ENCODE measurements at places on chromosomes 7 and 10. TPM values are rescaled to one million over a fixed set of nuclear protein-coding genes. Genes with fewer than 3 reads are reported as not detected.

DNA sequence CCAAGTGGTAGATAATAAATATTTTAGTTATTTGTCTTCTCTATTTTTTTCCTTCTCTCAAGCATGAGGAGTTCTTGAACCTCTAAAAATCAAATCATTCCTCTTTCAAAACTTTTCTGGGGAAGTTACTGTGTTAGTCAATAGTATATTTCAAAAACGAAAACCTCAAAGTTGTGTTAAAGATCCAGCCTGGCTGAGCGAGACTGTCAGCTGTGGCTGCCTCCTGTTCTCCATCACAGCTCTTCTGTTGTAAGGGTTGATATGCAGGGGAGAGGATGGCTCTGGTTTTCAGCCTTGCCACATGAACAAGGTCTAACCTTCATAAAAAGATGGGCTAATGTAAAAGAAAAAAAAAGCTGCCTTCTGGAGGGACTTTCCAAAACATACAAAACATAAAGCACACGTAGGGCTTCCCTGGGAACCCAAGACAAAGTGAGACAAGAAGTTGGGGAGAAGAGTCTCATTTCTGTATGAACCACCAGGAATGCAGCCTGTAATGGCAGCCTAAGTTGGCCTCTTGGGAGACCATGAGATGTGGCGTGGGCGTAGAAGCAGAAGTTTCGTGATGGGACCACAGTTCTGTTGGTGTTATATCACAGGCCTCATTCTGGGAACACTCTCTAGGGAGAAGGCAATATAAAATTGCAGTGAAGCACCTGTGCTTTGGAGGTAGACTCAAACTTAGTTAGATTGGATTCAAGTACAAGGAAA lies 77.9 kb upstream of the FHIP2A start:
- DNase-seq: no peak
- H3K27ac ChIP-seq: no peak overlapping the region
- H3K4me3 ChIP-seq: no peak overlapping the region
- peaks cover 5% of the 10 kb centered on the region for H3K4me1 ChIP-seq

The FAM237B gene
- not detected for total RNA-seq

- H3K4me3 ChIP-seq: no peak overlapping the region
- DNase-seq: no peak
- H3K36me3 ChIP-seq: no peaks in the 10 kb centered on the region
- H3K27me3 ChIP-seq: peaks cover 8% of the 10 kb centered on the region
Measured at GRCh38 chr10:128884496-128885072, 582.5 kb upstream of the MGMT start.

DNA sequence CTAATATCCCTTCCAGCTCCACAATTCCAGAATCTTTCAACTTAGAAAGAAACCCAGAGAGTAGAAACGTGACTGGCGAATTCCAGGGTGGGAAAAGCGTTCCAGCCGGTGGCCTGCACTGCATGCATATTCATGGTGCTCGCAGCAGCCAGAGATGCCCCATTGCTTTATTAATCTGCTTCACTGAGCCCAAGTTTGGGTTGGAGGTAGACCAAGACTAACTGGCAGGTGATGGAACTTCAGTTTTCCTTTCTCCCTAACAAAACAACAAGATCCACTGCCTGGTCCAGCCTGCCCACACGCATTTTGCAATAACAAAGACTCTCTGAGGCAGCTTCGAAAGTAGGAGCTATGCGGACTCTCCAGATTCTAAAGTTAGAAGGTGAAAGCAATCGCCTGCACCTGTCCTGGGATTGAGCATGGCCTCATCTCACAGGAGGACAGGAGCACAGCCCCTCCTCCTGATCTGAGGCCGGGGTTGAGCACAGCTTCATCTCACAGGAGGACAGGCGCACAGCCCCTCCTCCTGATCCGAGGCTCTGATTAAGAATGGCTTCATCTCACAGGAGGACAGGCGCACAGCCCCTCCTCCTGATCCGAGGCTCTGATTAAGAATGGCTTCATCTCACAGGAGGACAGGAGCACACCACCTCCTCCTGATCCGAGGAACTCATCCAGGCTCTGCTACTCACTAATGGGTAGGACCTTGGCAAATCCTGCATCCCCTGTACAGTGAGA lies 127.8 kb upstream of the LANCL2 start:
- no peaks in the 10 kb centered on the region for H3K36me3 ChIP-seq
- peaks cover 19% of the 10 kb centered on the region for H3K27me3 ChIP-seq
- H3K27ac ChIP-seq: no peak overlapping the region
- H3K4me3 ChIP-seq: no peak overlapping the region
- H3K4me1 ChIP-seq: no peaks in the 10 kb centered on the region
- no peak for DNase-seq

The NPFFR1 gene
- 0.14 TPM for total RNA-seq

Data from mesothelial cell of epicardium (in vitro differentiated cells).